ENCODE measurements at places on chromosomes 16 and 17.

GRCh38 chr16:87002717-87003413, 314.3 kb downstream of the C16orf95 start:
- peak; percentile 72 for DNase-seq

DNA sequence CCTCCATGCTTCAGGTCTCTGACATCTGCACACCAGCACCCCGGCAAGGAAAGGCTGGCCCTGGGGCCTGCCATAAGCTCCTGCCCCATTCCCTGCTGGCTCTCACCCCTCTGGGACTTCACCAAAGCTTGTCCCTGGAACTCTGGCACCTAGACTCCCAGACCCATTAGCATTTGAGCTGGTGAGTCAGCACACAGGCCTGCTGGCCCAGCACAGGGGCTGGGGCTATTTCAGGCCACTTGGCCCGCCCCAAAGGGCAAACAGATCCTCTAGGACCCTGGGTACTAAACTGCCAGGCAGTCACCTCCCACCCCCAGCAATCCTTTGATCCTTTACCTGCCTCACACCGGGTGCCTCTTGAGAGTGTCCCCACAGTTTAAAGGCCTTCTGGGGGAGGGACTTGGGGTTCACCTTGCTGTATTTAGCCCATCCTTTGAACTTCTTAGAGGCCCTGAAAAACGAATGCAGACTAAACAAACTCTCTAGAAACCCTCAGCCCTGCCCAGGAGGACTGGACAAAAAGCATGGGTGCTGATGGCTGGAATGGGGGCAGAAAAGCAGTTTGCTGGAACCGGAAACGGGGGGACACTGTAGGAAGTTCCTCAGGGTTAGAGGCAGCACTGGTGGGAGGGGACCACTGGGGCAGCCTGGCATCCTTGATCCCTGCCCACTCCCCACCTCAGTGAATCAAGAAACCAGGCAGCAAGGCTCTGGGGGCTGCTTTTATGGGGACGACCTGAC, 3.2 kb upstream of the SAMD14 start:
- DNase-seq: no peak

DNA sequence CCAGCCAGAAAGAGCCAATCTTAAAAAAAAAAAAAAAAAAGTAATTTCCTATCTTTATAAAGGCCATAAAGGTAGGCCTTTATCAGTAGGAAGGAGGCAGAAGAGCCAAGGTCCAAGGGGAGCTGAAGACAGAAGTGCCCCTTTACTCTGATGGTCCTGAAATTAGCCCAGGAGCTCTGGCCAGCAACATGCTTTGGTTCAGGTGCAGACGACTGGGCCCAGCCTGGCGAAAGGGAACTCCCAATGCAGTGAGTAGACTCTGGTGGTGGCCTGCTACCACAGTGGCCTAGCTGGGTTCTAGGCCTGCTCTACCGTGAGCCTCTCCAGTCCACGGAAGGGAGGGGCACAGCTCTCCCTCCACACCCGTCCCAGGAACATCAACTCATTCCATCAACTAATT, 23.1 kb upstream of the MEIOB start:
- DNase-seq: no peak

- DNase-seq: no peak
Measured at GRCh38 chr16:87551487-87551886, 50.8 kb upstream of the JPH3 start.

DNA sequence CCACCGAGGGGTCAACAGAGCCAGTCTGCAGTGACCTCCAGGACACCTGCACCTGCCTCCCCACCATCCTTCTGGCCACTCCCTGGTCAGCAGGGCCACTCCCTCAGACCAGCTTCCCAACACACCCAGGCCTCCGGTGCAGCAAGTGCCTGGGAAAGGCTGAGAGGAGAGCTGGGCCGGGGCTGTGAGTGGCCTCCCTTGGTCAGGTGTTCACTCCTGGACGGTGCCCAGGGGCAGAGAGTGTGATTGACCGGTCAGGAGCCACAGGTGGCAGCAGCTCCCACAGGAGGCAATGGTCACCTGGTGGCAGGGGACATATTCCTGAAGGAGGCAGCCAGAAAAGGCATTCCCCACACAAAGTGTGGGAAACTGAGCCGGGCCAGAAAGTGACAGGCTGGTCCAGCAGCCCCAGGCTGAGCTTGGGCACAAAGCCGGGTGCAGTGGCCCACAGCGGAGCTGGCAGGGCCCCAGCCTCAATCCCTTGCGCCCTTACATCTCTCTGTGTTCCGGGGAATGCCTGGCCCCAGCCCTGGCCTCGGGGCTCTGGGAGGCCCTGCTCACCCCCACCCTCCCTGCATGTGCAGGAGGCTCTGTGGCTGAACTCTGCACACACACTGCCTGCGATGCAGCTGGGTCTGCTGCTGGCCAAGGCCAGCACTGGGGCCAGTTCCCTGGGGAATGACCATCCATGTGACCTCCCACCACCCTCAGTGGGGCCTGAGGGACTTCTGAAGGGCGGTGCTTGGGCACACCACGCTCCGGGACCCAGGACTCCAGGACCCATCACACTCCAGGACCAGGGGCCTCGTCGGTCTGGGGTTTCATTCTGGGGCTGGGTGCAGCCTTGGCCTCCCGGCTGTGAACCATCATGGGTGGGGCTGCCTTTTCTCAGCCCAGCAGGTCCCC, 1.2 kb upstream of the C17orf99 start:
- no peak for DNase-seq

GRCh38 chr17:410543-411401, 58.2 kb upstream of the RPH3AL start:
- no peak for DNase-seq

DNA sequence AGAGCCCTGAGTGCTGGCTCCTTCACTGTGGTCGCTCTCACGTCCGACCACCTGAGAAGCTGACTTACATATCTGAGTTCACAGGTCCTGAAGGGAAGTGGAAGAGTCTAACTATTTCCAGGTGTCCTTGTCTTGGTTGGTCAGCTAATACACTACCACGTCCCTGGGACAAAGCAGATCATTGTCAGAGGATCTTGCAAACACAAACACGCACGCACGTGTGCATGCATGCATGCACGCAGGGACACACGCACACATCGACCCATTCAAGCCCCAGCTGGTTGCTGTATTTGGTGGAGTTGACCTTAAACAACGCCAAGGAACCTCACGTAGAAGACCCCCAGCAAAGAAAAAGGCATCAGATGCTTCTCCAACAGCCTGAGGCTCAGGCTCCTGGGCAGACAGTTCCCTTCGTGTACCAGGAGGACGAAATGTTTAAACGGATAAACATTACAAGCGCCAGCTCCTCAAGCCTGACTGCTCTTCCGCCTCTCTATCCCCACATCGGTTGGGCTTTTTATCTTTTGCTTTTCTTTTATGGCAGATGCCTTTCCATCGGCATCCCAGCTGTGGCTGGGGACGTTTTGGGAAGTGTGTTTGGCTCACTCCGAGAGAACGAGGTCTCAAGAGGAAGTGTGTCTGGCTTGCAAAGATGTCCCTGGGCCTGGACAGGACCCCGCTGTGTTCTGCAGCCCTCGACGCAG, 95.8 kb downstream of the TBC1D16 start:
- no peak for DNase-seq

DNA sequence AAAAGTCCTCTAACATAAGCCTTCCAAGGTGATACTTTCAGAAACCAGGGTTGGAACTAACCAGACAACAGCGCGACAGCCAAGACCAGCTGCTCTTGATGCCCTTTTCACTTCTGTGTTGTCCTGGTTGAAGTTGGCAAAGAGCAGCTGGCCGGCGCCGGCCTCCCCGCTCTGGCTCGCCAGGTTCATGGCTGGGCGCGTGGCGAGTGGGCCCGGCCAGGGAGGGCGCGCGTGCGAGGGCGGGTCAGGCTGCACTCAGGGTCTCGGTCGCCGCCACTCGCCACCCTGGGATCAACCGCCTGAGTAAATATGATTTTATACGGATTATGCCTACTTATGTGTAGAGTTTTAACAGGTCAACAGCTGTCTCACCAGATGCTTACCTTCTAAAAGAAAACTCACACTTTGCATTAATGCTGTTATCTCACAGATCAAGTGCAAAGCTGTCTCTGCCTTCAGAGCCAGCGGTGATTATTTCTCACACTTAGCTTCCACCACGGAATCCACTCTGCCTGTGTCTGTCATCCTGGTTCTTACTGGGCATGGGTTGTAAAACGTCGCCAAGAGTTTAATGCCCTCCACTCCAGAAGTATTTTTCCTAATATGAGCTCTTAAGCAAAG, 13.5 kb downstream of the KCTD2 start:
- no peak for DNase-seq

DNA sequence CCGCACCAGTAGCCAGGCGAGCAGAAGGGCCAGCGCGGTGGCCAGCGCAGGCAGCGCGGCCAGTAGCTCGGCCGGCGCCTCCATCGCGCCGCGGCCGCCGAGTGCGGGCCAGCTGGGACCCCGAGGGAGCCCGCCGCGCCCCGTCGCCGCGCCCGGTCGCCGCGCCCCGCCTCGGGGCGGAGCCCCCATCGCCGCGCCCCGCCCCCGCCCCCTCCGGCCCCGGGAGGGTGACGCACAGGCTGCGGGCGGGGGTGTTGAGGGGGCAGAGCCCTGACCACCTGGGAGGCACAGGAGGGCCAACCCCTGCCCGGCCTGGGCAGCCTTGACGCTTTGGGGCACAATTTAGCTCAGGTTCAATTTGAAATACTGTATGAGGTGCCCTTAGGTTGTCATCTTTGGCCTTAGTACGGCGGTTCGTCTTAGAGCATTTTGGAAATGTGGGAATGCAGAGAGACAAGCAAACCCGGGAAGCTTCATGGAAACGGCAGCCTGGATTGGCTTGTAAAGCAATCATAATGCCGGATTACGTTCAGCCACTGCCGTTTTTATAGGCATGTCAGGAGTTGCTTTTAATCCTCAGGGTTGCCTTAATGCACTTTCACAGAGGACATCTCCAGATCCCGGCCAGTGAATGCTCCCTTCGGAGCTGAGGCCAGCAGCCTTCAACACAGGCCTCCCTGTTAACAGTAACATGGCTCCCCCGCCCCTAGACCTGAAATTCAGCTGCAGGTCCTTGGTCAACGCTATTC, at the start of gene MXRA7:
Gene MXRA7 (minus strand): TSS at position 103 of the 749 bp plus-strand sequence. CDS start 19 bp downstream, at position 84.
- DNase-seq: no peak

- no peak for DNase-seq
Measured at GRCh38 chr17:20280851-20281250, 186.5 kb downstream of the LGALS9B start.

- DNase-seq: no peak
Measured at GRCh38 chr16:48112600-48112999, 43.2 kb downstream of the ABCC12 start.

- no peak for DNase-seq
Measured at GRCh38 chr17:77297693-77298666, 157.2 kb downstream of the SEC14L1 start.

All from stromal cell of bone marrow (primary cell).